ENCODE measurements at places on chromosomes 11 and 22. TPM values are rescaled to one million over a fixed set of nuclear protein-coding genes. Genes with fewer than 3 reads are reported as not detected.

LIF gene
- total RNA-seq, result 2.1 TPM

DNA sequence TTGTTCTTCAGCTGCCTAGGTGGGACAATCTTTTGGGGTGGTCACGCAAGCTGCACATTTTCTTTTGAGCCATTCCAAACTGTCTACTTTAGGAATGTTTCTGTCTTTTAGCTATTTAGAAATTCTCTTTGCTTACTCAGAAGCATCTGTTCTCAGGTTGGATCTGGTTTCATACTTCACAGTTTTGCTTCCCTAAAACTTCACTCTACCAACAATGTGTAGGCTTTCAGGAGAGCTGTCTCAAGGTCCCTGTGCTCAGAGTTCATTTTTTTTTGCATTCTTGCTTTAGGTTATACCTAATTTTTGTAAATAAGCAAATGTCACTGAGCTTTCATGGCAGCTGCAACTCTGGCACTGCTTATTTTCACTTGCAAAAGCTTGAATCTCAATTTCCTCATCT lies 36.7 kb downstream of the CCDC90B start:
- no peaks in the 10 kb centered on the region for H3K4me1 ChIP-seq
- no peaks in the 10 kb centered on the region for H3K27me3 ChIP-seq
- DNase-seq, result no peak
- no peaks in the 10 kb centered on the region for H3K36me3 ChIP-seq
- H3K27ac ChIP-seq, result no peak overlapping the region
- H3K4me3 ChIP-seq, result no peak overlapping the region

- no peaks in the 10 kb centered on the region for H3K27me3 ChIP-seq
- H3K4me3 ChIP-seq, result no peak overlapping the region
- H3K27ac ChIP-seq, result no peak overlapping the region
- DNase-seq, result no peak
- H3K4me1 ChIP-seq, result no peaks in the 10 kb centered on the region
Measured at GRCh38 chr11:3627291-3627690, 14.5 kb downstream of the ART5 start.

CD248 gene
- total RNA-seq, result 24.8 TPM

DNA sequence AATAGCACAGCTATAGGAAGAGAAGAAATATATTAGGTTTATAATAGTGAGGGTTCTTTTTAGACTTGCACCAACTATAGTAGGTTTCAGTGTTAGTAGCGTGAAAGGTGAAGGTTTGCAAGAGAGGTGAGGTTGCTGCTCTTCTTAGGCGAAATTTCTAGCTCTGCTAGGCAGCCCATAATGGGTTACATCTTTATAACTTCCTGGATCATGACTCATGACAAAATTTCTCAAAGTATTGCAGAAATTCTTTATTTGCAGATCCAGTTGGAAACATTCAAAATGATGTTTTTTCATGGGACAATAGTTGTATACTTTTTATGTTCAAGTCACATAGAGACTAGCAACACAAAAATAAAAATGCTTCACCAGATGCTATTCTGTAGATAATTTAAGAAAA lies 260.0 kb downstream of the SOX6 start:
- DNase-seq, result no peak
- H3K4me3 ChIP-seq, result no peak overlapping the region
- H3K36me3 ChIP-seq, result no peaks in the 10 kb centered on the region
- no peaks in the 10 kb centered on the region for H3K27me3 ChIP-seq
- H3K4me1 ChIP-seq, result no peaks in the 10 kb centered on the region

DNA sequence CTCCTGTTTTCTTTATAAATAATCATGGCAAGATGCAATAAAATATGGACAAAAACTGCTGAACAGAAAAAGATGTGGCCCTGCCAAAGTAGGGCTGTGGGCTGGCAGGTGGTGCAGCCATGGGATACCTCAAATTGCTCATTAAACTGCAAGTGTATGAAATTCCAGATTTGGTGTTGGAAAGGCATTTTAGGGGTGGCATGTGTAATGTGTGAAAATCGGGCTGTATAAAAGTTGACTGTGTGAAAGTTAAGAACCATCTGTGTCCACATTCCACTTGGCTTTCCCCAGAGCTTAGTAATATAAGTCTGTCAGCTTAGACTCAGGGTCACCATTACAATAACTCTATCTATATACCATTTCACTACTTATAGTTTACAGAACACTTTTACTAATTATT lies 34.8 kb upstream of the FZD4 start:
- H3K4me3 ChIP-seq, result no peak overlapping the region
- H3K4me1 ChIP-seq, result peaks cover 11% of the 10 kb centered on the region
- H3K27me3 ChIP-seq, result no peaks in the 10 kb centered on the region
- no peak for DNase-seq
- H3K27ac ChIP-seq, result no peak overlapping the region
- no peaks in the 10 kb centered on the region for H3K36me3 ChIP-seq

MOGAT2 gene
- not detected for total RNA-seq

MCAM gene
- 98.4 TPM for total RNA-seq

CADM1 gene
- 193 TPM for total RNA-seq

DNA sequence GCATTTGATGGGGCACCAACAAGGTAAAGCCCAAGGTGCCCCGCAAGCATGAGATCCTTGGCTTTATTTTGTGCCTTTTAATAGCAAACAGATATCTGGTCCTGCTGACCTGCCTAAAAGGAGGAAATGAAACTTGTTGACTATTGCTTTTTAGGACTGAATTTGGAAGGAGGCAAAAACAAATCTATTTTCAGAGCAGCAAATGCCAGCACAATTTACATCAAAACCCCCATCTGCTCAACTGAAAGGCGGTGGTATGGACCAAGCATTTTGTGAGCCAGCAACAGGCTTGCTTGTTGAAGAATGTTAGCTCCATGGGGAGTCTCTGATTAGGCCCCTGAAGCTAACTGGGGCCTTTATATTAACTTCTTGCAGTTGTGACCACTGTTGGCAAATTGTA lies 192.6 kb upstream of the E2F8 start:
- H3K4me3 ChIP-seq, result no peak overlapping the region
- H3K27me3 ChIP-seq, result no peaks in the 10 kb centered on the region
- peaks cover 59% of the 10 kb centered on the region for H3K4me1 ChIP-seq
- no peak for DNase-seq
- H3K36me3 ChIP-seq, result no peaks in the 10 kb centered on the region

- DNase-seq, result no peak
- no peaks in the 10 kb centered on the region for H3K36me3 ChIP-seq
- no peaks in the 10 kb centered on the region for H3K27me3 ChIP-seq
- H3K4me1 ChIP-seq, result peaks cover 4% of the 10 kb centered on the region
- no peak overlapping the region for H3K4me3 ChIP-seq
- no peak overlapping the region for H3K27ac ChIP-seq
Measured at GRCh38 chr11:115391598-115391997, 112.6 kb downstream of the CADM1 start.

GRCh38 chr11:58318532-58318931 lies 40.3 kb downstream of the OR5B17 start:
- no peak overlapping the region for H3K4me3 ChIP-seq
- no peaks in the 10 kb centered on the region for H3K4me1 ChIP-seq
- no peaks in the 10 kb centered on the region for H3K27me3 ChIP-seq
- H3K36me3 ChIP-seq, result no peaks in the 10 kb centered on the region

GRCh38 chr22:36702842-36703215 lies 723 bp downstream of the CACNG2 start:
- no peak for DNase-seq
- H3K4me3 ChIP-seq, result no peak overlapping the region
- peaks cover 7% of the 10 kb centered on the region for H3K27me3 ChIP-seq

All from thyroid gland (tissue), 4 donors.